Stimulated activated CD8-positive, alpha-beta memory T cell treated with anti-CD3 and anti-CD28 coated beads, Interleukin-4, amount 100 ng/mL, for 1 hour (primary cell): ENCODE measurements at places on chromosomes 3 and 15.

GRCh38 chr3:1908651-1909445 is 189.8 kb upstream of the CNTN4 start:
- DNase-seq: no peak

- DNase-seq: no peak
Measured at GRCh38 chr15:32774022-32774421, 56.2 kb downstream of the GREM1 start.

DNA sequence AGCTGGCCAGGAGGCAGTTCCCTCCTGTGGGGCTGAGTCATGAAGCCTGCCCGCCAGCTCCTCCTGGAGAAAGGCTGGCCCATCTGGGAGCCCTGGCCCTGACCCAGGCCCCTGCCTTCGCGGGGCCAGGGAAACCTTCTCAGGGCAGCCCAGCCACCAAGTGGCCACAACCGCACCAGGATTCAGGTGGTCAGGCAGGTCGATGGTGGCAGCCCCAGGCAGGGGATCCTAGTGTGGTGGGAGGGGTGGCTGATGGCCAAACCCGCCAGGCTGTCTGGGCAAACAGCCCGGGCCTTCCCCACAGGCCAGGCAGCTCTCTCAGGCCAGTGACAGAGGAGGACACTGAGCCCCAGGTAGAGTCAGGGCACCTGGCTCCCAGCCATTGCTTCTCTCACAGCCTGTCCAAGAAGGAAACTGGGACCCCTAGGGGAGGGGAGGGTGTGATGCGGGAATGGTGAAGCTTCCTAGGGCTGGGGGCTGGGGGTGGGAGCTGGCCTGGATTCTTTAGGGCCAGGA is 1.2 kb downstream of the TWF2 start:
- DNase-seq: no peak

GRCh38 chr3:50972029-50972428 is 297.3 kb downstream of the DOCK3 start:
- no peak for DNase-seq

GRCh38 chr3:17972959-17973906 is 230.8 kb upstream of the TBC1D5 start:
- DNase-seq: no peak

- DNase-seq: no peak
Measured at GRCh38 chr15:94234300-94234699, 2.9 kb downstream of the MCTP2 start.

- no peak for DNase-seq
Measured at GRCh38 chr3:128884992-128885391, 5.6 kb downstream of the ACAD9 start.

- no peak for DNase-seq
Measured at GRCh38 chr3:51622868-51623267, 48.2 kb upstream of the TEX264 start.

- no peak for DNase-seq
Measured at GRCh38 chr15:39096608-39097205, 484.2 kb upstream of the THBS1 start.
